Fibroblast of villous mesenchyme (primary cell): ENCODE measurements at places on chromosomes 4 and X. TPM values are rescaled to one million over a fixed set of nuclear protein-coding genes. Genes with fewer than 3 reads are reported as not detected.

- DNase-seq = no peak
Measured at GRCh38 chr4:86670298-86670697, 76.2 kb downstream of the PTPN13 start.

DNA sequence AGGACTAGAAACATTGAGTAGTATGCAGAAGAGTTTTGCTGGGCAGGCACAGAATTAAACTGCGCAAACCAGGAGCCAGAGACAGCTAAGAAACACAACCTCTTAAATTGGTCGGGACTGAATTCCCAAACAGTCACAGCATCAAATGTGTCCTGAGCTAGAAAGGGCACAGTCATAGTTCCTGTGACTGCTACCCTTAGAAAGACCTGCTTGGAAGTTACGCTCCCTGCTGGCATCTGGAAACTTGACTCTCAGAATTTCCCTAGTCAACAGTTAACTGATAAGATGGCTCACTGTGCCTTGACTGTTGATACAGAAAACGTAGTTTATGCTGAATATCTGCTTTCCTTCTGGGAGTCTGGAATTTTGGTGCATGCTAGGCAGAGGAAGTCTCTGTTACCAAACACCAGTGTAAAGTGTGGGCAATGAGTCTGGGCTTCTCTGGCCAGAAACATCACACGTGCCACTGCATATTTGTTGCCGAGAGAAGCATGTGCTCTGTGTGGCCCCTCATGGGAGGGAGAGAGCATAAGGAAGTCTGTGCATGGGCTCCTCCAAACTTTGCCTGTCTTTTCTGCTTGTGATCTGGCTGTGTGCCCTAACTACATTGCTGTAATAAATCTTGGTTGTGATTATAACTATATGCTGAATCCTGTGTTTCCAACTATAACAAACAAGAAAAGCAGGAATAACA is 11.6 kb upstream of the EOLA2 start:
- DNase-seq = no peak

DNA sequence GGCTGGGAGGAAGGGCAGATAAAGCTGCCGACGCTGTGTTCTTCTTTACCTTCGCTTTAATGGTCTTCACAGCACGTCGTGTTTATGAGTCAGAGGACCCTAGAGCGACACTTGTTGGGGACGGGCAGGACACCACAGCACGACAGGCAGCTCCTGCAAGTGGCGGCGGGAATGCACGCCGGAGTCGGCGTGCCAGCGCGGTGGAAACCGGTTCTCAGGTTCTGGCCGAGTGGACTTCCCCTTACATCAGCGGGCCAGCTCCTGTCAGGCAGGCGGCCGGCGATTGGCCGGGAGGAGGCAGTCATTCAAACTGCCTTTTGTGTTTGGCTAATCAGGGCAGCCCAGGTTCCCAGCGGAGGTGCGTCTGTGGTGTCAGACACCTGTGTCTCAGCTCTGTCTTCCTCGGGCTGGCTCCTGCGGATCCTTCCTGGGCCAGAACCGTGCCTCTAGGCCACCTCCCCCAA is 150.9 kb downstream of the SHROOM3 start:
- peak; percentile 37 for DNase-seq

DNA sequence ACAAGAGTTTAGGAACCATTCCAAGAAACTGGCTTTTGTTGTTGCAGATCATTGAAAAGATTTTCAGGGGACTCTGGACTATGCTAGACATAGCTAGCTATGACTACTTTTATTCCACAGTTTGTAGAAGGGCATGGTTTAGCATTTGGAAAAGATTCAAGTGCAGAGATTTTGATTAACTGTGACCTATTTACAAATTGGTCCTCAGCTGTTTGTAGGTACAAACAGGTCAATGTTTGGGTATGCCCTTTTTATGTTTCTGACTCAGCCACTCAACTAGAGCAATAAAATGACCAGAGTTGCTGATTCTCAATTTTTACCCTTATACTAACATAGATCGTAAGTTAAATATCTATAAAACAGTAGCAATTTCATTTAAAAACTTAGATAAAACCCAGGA is 46.7 kb downstream of the IGFBP7 start:
- DNase-seq = no peak

DNA sequence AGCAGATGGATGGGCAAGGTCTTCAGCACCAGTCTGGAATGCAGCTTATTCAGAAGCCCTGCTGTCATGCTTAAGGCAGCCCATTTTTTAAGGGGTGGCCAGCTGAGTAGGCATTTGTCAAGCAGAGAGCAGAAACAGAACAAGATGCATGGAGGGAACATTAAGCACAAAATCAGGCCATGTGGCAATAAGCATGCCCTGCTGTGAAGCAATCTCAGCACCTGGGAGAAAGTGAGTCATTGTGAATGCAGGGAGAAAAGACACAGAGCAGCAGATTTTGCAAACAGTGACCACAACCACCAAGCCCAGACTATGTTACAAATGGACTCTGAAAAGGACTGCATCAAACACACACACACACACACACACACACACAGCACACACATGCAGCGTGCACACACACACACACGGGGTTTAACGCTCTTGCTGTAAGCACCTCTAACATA is 94.1 kb upstream of the GALNT7 start:
- DNase-seq = peak; percentile 62

HADH gene
- 9.3 and 11.2 TPM in 2 replicates for total RNA-seq

USP38 gene
- 27.4 and 29.4 TPM in 2 replicates for total RNA-seq

RPS3A gene
- 1,579 and 1,904 TPM in 2 replicates for total RNA-seq

EMD gene
- 34.5 and 35.1 TPM in 2 replicates for total RNA-seq

CRMP1 gene
- under 0.01 TPM in 1 of 2 replicates, not detected in the other for total RNA-seq
